ENCODE measurements at places on chromosomes 7 and 10.
A peak's percentile ranks its signal among the peaks of the same experiment; 100 is the strongest.

DNA sequence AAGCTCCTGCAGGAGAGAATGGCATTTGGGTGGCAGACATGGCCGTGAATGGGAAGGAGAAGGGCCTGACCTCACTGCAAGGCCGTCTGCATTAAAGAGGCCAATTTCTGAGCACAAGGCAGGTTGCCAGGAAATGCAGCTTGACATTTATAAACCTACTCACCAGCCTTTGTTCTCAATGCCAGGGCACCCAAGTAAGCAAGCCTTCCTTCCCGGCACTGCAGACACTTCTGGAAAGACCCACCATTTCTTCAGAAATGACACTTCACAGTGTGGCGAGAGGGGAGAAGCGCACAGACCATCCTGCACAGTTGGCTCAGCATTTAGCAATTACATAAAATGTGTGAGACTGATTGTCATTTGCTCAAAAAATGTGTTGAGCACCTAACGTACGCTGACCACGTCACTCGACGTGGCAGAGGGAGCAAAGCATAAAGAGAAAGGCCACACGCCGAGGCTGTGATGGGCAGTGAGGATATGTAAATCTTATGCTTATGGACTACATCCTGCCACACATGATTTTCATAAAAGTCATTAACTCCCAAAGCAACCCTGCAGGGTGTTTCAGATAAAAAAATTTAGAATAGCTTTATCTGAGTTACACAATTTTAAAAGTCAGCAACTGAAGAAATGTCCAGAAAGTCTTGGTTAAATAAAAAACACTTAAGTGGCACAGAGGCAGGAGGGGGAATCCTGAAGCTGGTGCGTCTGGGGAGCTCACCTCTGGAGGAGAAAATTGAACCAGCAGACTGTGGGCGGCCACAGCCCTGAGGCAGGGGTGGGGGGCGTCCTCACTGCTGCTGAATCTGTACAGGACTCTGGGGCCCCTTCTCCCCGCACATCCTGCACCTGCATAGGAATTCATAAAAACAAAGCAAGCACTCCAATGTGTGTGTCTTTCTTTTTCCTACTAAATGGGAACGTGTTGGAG, 543.8 kb downstream of the PTPRN2 start:
- no peak for DNase-seq

DNA sequence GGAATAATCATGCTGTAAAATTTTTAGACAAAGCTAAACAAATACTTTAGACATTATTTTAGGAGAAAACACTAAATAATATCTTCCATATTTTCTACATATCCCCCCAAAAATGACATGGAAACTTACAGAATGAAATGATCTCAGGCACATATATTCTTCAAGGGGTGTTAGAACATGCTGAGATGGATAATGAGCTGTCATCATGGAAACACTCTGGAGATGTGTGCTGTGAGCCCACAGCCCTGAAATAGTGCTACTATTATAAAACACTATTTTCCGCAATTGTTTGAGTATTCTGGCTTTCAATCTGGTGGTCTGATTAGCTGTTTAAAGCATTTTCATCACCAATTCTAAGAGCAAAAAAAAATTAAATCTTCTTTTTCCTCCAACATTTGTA, 385.7 kb downstream of the PHTF2 start:
- no peak for DNase-seq

GRCh38 chr7:518630-519483, 789 bp downstream of the PDGFA start:
- DNase-seq: peak; percentile 87

- no peak for DNase-seq
Observed at GRCh38 chr7:111053035-111053434, 37.9 kb upstream of the LRRN3 start.

DNA sequence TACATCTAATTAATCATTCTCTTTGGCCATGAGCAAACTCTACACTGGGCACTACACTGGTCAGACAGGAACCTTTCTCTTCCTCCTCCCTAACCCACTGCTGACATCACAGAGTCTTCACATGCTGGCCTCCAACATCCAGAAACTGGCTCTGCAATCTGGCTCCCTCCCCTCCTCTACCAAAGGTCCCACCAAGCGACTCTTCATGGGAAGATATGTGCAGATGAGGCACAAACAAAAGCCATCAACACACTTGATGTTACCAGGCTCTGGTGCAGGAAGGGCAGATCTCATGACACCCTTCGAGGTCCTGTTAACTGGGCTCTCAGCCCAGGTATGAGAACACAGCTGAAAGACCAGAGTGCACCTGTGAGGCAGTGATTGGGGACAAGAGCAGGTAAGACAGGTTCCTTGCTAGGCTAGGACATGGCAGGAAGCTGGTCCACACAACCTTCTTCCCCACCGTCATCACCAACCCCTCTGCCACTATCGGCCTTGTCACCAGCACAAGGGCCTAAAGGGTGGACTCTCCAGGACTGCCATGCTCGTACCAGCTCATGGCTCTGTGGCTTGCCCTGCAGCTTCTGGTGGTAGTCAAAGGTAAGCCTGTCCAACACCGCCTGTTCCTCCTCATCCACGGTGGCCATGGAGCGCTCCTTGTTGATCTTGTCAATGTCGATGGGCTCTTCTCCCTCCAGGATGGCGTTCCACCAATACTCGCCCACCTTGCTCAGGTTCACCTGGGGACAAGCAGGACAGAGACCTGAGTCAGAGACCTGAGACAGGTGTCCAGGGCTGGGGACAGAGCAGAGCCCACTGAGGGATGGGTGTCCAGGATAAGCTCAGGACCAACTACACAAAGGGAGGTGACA, 66.6 kb upstream of the CAMK2B start:
- no peak for DNase-seq

- no peak for DNase-seq
Observed at GRCh38 chr7:55452971-55453370, 87.8 kb downstream of the LANCL2 start.

DNA sequence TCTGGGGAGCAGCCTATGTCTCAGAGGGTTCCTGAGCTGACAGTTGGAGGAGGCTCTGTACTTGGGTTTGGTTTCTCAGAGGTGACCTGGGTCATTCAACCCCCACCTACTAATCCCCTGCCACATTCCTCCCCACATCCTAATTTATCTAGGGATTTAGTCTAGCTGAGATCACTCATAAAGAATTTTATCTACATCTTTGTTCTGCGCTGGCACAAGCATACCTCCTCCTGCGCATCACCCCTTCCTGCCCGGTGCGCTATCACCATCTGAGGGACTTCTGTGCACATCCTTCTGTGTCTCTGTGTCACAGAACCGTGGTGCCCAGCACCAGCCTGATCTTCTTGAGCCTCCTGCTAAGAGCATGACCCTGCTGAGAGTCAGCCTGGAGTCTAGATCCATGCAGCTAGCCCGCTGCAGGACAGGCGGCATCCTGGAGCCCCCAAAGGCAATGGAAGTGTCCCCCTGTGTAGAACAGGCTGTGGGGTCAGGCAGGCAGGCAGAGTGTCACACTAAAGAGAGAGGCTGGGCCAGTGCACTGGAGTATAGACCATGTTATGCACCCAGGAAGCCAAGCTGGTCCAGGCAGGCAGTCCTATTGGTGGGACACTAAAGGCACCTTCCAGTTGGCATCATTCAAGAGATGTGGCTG, 63.6 kb downstream of the ARHGAP22 start:
- no peak for DNase-seq

GRCh38 chr10:35042783-35043182, 47.4 kb downstream of the CUL2 start:
- DNase-seq: no peak

DNA sequence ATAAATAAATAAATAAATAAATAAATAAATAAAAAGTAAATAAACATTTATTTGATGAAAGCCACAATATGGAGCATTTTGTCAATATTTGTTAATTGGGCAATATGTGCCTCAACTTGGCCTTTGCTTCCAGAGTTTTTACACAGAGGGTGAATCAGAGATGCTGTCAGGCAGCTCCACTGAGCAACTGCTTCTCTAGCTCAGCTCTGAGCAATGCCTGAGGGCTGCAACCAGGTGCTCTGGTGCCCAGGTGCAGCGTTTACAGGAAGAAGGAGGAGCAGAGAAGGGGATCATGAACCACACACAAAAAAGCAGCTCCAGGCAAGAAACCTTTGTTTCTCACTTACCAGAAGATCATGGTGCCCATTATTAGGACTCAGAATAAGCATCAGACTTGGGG, 876.2 kb upstream of the AUTS2 start:
- DNase-seq: no peak

DNA sequence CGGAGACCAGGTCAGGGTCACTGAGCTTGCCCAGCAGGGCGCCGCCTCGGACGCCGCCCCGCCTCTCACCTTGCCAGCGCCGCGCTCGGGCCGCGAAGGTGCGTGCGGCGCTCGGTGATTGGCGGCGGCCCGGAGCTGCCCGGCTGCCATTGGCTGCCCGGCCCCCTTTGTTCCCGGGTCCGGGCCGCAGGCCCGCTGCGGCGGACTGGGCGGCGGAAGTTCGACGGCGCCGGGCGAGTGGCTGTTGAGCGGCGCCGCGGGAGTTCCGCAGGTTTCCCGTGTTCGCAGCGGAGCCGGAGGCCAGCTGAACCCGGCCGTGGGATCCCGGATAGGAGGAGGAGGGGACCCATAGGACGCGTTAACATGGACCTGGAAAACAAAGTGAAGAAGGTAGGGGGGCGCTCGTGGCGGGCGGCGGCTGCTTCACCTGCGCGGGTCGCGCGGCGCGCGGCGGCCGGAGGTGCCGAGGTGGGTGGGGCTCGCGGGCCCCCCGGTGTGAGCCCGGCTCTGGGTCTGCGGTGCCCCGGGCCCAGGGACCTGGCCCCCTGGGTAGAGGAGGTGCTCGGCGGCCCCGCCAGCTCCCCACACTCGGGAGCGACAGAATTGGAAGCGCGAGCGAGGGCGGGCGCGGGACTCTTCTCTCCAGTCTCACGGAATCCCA, at the start of gene TES:
TSS of gene TES (plus strand) at position 195 of the 661 bp plus-strand sequence. CDS start at position 364, 169 bp downstream.
- DNase-seq: peak; percentile 88

DNA sequence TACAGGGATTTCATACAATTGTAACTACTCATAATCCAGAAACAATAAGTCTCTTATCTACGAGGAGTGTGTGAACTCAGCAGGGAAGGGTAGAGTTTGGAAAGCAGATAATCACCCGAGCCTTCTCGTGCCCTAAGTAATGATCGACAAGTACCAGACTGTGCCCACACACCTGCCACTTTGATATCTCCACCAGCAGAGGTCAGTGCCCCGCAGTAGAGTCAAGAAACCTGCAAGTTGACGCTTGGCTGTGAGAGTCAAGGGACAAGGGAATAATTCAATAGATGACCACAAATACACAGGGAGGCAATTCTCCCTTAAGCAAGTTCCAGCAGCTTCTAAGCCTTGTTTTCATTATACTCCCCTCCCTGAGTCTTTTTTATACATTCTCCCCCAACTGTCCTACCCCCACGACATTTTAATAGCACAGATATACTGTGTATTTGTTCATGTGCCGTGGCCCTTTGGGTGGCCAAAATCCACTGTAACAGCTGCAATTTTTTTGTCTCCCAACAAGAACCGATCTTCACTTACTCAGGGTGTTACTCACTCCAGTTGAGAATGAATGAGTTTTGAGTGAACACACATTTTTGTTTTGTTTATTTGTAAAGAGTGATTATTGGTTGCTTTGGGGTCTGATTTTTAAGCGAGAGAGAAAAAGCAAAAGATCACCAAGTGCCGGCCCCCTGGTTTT, 106.9 kb upstream of the RHEB start:
- no peak for DNase-seq

DNA sequence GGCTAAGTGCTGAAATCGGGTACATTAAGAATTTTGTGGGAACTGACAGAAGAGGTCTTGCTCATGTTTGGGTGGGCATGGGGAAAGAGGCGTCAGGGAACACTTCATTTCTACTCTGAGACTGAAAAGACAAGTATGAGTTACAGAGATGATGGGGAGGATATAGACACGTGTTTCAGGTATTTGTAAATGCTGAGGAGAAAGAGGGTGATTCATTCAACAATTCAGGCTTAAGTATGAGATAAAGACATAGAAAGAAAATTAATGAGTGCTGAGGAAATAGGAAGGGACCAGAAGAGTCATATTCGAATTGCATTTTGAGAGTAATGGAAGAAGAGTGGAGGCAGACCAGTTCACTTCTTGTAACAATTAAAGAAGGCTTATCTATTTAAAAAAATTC, 143.6 kb downstream of the HBP1 start:
- DNase-seq: no peak

DNA sequence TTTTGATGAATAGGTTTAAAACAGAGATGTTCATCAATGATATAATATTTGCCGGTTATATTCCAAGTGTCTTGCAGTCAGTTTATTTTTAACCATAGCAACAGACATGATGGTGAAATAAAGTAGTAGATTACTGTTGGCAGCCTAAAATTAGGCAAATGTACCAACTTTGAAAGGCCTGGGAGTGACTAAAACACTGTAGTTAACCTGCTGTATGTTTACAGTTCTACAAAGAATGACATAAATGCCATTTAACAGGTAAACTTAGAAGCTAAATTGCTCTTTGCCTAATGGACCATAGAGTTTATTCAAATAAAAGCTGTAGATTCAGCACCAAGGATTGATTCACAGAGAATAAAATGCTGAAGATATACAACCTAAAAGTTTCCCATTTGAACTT, 64.1 kb downstream of the PHTF2 start:
- no peak for DNase-seq

DNA sequence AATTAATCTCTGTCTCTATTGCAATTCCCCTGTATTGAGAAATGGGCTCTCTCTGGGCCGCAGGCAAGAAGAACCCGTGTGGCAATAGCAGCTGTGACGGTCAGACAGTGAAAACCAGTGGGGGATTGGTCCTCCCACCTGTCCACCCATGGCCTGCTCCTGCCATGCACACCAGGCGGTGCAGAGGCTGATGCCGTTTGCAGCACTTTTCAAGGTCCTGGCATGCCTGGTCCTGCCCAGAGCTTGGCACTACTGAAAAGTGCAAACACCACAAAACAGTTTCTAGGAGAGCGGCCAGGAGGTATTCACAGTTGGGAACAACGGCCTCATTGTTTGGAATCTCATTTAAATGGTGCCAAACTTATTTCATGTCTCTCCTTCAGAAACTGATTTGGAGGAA, 41.5 kb downstream of the PSPH start:
- DNase-seq: no peak

DNA sequence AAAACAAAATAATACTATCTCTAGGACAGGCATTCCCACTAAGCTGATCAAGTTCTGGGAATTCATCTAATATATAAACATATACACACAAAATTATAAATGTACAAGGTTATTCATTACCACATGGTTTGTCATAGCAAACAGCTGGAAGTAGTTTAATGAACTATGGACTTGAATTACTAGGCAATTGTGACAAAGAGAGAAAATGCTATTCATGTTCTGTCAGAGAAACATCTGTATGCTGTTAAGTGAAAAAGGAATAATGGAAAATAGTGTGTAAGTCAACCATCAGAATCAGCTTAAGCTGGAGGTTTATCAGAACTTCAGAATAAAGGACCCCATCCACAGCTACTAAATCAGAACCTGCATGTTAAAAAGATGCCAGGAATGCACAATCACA, 2.8 kb downstream of the ZNF248 start:
- peak; percentile 6 for DNase-seq

- no peak for DNase-seq
Observed at GRCh38 chr10:101219946-101220451, 9.3 kb downstream of the LBX1 start.

- DNase-seq: no peak
Observed at GRCh38 chr7:43791-44540, 148.4 kb upstream of the FAM20C start.

Data from GM03348 (cell line).